ENCODE measurements at places on chromosomes 1 and 21. TPM values are rescaled to one million over a fixed set of nuclear protein-coding genes. Genes with fewer than 3 reads are reported as not detected.

DNA sequence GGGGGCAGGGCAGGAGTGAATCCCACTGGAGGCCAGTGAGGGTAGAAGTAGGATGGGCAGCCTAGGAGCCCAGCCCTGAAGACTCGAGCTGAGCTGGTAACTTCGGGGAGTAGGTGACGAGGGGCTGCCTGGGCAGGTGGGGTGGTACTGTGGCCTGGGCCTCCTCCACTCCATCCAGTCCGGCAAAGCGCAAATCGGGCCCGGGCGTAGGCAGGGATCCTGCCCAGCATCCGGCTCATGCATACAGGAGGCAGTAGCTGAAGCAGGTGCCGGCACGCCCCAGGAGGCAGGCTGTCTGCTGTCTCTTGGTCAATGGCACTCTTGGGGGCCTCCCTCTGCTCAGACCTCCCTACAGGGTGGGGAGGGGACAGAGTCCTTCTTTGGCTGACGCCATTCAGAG, 1.3 kb upstream of the TNFRSF25 start:
- no peak for DNase-seq

The CFHR2 gene
- not detected for total RNA-seq

The ZNF695 gene
- total RNA-seq: 6.1 TPM

The SLC30A10 gene
- total RNA-seq: 19.2 TPM

The LDLRAD2 gene
- not detected for total RNA-seq

DNA sequence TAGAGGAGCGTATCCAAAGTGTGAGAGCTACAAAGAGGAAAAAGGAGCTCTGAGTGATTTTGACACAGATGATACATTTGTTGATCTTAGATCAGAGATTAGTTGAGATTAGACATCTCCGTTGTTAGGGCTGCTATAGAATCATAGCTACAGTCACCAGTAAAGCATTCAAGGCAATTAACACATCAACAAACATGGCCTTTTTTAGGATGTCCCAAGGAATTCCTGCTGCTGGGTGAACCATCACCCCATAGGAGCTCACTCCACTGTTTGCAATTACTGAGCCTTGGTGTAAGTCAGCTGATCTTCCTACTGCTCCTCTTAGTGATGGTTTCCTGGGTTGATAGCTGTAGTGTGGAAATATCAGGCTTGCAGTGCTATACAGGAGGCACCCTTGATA, 6.7 kb upstream of the RSRP1 start:
- DNase-seq: no peak

- no peak for DNase-seq
Measured at GRCh38 chr1:159000070-159000409, 9.7 kb upstream of the IFI16 start.

DNA sequence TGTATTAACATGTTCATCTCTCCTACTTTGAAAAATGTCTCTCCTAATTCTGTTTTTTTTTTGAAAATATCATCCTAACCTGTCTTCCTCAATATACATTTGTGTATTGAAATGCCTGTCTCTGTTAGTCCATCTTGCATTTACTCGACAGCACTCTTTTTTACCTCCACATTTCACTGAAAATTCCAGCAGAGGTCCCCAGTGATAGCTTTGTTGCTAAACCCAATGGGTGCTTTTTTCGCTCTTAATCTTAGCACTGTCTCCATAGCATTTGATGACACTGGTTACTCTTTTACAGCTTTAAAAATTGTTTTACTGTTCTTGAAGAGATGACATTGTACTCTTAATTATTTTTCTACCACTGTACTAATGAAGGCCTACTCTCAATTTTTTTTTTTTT, 10.8 kb downstream of the OSBPL9 start:
- DNase-seq: no peak

All from frontal cortex (tissue), 4 donors.